Inflammatory macrophage treated with lipopolysaccharide for 1 hour (primary cell): ENCODE measurements at places on chromosomes 7 and 10.

GRCh38 chr10:120517196-120517595 is 60.2 kb downstream of the PLPP4 start:
- no peak for DNase-seq

DNA sequence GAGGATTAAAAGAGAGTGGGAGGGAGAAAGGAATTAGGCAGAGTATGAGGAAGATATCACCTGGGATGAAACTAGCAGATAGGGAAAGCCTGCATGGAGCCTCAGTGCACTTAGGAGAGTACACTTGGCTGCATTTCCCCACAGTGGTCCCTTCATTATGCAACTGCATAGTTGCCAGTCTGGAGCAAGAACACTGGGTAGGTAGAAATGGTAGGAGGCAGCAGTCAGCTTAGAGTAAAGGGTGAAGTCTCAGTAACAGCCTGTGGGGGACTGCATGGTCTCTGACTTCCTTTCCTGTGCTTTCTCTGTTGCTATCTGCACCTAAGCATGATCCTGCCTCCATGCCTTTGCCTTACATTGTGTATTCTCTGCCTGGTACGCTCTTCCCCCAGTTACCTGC is 14.0 kb upstream of the PCGF5 start:
- DNase-seq, result no peak

DNA sequence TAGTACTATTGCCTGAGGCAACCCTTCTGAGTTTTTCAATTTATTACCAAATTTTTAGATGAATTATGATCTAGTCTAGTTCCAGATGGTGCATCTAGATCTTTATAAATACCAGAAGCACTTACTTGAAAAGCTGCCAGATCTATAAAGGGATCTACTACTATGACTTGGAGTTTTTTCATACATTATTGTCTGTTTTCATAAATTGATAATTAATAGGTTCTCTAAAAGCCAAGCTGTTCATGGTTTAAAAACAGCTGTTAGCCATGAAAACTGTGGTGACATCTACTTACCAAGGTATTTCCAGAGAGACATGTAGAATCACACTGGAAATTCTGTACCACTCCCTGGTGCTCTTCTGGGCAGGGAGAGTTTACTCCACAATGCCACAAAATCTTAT is 786.5 kb upstream of the C7orf33 start:
- DNase-seq, result no peak

GRCh38 chr7:150967349-150967748 is 10.8 kb downstream of the KCNH2 start:
- DNase-seq, result no peak

DNA sequence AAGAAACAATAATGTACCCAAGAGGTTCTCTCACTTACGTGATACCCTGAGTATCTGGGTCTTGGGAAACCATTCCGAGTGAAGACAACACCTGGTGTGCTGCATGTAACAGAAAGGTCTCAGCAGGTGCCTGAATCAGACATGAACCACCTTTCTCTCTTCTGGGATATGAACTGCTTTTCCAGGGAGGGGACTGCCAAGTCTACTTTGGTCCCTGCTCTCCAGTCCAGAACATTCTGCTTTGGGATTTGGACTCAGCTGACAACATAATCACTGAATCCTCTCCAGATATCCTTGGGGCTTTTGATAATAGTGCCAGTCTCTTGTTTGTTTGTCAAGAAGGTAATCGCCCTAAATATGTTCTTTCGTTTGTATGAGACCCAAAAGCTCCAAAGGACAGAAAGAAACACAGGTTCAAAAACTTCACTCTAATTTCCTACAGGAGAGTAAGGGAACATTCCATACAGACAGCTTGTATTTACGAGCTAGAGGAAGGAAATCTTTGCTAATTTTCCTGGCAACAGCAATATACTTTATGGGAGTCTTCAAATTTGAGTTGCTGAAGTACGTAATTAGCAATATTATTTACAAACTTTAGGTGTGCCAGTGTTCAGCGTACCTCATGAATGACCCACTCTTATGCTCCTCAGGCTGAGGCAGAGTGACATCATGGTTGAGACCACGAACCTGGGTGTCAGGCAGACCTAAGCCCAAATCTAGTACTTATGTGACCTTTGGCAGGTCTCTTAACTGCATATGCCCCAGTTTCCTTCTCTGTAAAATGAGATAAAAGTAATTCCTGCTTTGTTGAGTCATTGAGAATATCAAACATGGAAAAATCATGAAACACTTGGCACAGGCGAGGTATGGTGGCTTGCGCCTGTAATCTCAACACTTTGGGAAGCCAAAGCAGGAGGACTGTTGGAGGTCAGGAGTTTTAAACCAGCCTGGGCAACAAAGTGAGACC is 5.4 kb downstream of the ABLIM1 start:
- no peak for DNase-seq

- no peak for DNase-seq
These were observed 462.8 kb upstream of the ANKRD30A start for GRCh38 chr10:36662571-36662970.

DNA sequence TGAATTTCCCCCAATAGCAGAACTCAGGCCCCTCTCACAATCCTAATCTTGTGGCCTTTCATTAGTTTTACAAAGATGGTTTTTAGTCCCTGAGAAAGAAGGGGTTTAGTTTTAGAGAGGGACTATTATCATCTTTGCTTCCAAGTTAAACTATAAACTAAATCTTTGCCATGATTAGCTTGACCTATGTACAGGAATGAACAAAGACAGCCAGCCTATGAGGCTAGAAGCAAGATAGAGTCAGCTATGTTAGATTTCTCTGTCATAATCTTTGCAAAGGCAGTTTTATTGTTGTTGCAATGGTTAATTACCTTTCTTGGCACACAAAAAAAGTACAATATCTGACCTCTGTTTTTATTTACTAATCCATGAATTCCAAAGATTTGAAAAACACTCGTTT is 19.1 kb downstream of the RNF133 start:
- no peak for DNase-seq

- DNase-seq, result no peak
These were observed 1246.6 kb upstream of the LRRN3 start for GRCh38 chr7:109844362-109844761.

DNA sequence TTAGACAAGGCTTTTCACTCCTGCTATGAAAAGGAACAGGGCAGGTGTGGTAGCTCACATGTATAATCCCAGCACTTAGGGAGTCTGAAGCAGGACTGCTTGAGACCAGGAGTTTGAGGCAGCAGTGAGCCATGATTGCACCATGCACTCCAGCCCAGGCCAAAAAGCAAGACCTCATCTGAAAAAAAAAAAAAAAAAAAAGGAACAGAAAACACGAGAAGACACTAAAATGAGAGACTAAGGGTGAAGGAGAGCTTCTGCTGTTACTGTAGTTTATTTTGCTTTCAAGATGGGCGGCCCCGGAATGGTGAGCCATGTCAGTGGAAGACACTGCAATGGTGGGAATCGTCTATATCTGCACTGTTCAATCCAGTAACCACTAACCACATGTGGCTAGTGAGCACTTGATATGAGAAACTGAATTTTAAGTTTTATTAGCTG is 9.9 kb downstream of the PIP4K2A start:
- DNase-seq, result peak; percentile 41

DNA sequence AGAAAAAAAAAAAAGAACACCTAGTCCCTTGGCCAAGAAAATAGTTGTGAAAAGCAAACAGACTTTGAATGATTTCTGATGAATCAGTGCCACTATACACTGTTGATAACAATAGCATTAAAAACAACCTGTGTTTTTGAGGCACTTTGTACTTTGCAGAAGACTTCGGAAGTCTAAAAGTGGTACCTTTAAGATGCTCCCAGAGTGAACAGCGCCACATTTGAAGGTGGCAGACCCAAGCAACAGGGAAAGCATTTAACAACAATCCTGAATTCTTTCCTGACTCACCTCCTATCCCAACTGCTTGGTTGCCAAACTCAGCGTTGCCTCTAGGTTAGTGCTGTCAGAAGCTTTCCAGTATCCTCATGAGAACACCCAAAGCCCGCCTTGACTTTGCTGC is 102.5 kb upstream of the CCDC6 start:
- DNase-seq, result no peak

DNA sequence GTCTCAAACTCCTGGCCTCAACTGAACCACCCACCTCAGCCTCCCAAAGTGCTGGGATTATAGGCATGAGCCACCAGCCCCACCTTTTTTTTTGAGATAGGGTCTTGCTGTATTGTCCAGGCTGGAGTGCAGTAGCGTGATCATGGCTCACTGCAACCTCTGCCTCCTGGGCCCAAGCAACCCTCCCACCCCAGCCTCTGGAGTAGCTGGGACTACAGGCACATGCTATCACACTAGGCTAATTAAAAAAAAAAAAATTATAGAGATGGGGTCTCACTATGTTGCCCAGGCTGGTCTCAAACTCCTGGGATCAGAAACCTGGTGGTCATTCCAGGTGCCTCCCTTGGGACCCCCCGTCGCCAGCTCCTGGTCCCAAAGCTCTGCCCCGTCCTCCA is 25.0 kb downstream of the GTF2IRD1 start:
- no peak for DNase-seq

DNA sequence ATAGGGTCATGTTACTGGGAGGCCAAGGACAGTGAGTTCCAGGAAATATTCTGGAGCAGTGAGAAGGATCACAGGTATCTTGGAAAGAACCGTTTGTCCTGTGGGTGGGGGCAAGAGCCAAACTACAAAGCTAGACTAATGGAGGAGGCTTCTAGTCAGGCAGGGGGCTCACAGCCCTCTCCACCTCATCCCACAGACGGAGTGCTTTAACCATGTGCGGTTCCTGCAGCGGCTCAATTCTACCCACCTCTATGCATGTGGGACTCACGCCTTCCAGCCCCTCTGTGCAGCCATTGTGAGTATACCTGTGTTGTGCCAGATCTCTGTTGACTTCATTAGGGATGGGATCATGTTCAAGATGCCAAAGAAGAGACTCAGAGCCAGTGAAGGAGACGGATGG is 8.1 kb downstream of the SEMA4G start:
- no peak for DNase-seq

DNA sequence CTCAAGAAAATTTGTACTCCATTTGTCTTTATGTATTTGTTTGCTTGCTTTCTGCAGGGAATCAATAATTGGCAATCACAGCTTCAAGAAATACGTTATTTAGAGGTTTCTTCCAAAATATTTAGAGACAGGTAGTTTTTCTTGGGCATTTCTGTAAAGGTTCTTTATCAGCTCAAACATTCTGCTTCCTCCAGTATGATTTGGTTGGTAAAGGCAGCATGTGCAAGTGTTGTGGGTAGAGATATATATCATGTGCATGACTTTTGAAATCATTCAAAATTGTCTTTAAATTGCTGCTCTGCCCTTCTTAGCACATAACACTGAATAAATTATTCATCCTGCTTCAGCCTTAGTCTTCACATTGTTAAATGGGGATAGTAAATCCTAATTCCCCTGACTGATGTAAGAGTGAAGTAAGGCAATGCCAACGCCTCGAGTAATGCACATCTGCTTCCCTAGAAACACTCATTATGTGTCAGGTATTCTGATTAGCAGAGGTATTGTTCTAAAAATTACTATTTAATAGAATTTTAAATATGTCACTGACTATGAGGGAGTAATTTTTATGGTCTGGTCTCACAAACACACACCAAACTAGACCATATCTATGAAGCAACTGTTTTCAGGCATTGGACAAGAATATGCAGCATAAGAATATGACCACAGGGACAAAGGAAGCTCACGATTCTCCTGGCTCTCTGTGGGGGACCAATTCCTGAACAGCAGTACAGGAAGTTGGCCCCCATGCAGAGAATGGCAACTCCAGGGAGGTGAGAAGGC is 77.3 kb upstream of the AKR1E2 start:
- DNase-seq, result no peak

DNA sequence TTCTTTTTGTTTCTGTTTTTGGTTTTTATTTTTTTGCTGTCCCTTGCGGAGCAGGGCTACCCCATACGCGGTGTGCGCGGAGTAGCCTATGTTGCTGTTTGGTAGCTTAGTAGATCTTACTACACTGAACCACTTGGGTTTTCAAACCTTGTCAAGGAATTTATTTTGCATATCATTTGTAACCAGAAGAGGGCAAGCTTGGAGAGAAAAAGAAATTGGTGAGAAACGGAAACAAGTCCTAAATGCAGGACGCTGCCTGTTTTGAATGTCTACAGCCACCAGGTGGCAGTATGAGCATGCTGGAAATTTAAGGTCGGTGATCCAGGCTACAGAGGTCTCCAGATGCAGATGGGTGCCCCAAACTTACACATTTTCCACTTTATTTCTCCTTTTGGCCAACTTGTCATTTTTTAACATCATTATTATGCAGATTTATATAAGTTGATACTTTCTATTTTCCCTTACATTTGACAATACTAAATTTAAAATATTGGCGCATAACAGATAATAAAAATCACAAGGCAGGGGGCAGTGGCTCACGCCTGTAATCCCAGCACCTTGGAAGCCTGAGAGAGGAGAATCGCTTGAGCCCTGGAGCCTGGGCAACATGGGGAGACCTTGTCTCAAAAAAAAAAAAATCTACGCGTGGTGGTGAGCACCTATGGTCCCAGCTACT is 15.3 kb upstream of the TRA2A start:
- peak; percentile 79 for DNase-seq

- no peak for DNase-seq
These were observed 58.4 kb downstream of the CHCHD3 start for GRCh38 chr7:133023370-133024071.

- DNase-seq, result peak; percentile 46
These were observed 2.4 kb upstream of the EGR2 start for GRCh38 chr10:62818426-62819011.

DNA sequence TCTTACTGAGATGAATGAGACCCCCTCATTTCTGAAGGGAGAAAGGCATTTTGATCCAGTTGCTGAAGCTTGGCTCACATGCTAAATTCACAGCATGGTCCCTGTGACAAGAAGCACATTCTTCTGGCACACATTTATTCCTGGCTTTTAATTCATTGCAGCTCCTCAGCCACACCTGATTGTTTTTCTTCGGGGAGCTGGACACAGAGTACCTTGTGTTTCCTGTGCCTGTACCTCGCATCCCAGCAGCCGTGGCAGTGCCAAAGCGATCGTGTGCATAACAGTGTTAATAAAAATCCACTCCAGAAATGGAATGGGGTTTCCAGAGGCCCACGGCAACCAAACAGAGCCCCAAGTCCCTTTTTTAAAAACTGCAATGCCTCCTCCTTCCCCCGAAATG is 615.3 kb upstream of the MGMT start:
- DNase-seq, result no peak

DNA sequence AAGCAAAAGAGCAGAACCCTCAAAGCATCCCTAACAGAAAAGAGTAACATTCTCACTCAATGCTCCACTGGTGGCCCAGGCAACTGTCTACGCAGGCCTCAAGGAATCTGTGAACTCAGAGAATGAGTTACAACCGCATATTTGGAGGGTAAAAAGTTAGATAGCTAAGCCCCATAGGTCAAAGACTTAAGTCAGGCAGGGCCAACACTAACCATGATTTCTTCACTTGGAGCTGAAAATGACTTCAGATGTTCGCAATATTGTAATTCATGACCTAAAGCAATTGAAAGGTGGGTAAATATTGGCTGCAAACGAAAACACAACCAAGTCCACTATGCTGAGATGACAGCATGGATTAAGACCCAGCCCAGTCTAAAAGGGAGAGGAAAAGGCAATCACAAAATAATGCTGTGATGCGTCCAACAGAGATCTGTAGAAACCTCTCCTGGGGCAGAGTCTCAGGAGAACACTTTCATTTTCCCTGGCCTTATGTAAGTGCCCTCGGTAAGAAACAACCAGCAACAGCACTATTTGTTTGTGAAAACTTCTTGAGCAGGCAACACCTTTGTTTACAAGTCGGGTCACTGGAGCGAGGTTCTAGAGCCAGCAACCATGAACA is 176.5 kb downstream of the TNS3 start:
- no peak for DNase-seq

GRCh38 chr7:38950309-38950708 is 27.4 kb upstream of the POU6F2 start:
- DNase-seq, result no peak
